Hematopoietic multipotent progenitor cell (in vitro differentiated cells): ENCODE measurements at places on chromosomes 5 and 9.

GRCh38 chr5:10594591-10595210 lies 30.8 kb downstream of the ANKRD33B start:
- no peak for DNase-seq

DNA sequence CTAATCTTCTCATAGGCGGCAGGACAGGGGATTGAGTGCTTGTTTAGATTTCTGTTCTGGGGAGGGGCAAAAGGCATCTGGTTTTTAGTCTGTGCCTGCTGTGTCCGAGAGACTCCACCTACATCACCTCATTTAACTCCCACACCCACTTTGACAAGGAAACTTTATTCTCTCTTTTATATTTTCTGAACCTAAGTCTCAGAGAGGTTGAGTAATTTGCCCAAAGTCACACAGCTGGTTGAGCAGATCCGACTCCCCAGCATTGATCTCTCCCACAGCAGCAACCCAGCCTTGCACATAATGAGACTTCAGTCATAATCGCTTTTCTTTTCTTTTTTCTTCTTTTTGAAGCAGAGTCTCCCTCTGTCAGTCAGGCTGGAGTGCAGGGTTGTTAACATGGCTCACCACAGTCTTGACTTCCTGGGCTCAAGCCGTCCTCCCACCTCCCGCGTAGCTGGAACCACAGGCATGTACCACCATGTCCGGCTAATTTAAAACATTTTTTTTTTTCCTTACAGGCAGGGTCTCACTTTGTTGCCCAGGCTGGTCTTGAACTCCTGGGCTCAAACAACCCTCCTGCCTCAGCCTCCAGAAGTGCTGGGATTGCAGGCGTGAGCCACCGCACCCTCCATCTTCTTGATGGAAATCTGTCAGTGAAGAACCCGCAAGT lies 36.5 kb upstream of the ANKRD33B start:
- no peak for DNase-seq

GRCh38 chr5:91126448-91126847 lies 256.7 kb downstream of the ARRDC3 start:
- no peak for DNase-seq

GRCh38 chr5:68189613-68190012 lies 25.9 kb upstream of the PIK3R1 start:
- DNase-seq, result no peak

GRCh38 chr9:133932181-133932580 lies 59.9 kb downstream of the VAV2 start:
- no peak for DNase-seq

- no peak for DNase-seq
These were observed 18.3 kb upstream of the ERAP1 start for GRCh38 chr5:96826071-96826470.

- no peak for DNase-seq
These were observed 4.5 kb upstream of the MSMP start for GRCh38 chr9:35758475-35759050.

DNA sequence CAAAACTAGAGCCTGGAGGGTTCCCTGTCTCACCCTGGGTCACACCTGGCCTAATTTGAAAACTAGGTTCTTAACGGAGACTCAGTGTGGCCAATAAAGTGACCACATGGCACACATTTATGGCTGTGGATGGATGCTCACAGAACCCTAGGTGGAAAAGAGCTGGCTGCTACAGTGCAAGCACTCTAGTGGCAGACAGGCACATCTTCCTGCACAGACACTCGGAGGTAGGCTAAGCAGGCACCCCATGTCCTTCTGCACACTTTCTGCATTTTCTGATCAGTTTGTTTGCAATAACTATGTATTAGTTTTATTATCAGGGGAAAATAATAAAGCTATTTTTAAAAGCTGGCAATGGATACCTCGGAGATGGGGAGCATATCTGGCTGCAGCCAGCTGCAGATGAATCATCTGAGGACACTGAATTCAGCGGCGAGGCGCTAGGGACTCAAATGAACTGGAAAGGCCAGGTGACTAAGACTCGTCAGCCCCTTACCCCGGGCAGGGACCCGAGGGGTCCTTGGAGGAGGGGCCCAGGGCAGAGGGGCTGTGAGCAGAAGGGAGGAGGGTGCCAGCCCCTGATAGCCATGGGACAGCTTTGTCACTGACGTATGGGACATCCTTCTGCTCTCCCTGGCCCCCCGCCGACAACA lies 96.2 kb downstream of the OLFM1 start:
- no peak for DNase-seq

DNA sequence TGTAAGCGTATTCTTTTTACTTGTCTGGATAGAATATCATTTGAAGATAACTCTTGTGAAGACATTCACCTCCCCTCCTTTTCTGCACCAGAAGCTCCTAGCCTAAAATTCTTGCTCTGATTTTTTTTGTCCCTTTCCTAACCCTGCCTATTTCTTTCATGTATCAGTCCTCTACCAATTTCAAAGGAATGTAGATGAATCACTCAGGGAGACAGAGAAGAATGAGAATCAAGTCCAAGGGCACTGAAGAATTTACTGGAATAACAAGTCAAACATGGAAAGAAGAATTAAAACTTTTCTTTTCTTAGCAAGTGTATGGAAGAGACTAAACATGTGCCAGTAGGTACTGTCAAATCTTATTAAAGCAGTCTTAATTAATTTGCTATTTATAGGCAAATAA lies 618.7 kb downstream of the DNAH5 start:
- DNase-seq, result no peak

DNA sequence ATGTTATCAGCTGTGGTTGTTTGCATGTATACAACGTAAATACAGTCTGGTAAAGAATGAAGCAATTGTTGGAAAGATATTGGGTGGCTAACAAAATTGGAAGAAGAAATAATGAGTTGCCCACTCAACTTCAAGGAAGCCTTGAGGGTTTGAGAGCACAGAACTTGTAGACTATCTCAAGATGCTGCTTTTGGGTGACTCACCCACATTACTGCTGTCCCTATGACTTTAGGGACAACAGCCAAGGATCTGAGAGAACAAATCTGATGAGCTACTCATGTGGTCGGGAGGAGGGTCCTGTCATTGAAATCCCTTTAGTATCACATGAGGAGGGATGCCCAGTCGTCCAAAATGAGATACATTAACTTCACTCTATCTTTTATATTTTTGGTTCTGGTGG lies 261.8 kb downstream of the GAS1 start:
- no peak for DNase-seq

- no peak for DNase-seq
These were observed 3.4 kb downstream of the MATR3 start for GRCh38 chr5:139296862-139297326.

- DNase-seq, result no peak
These were observed 1254.5 kb upstream of the NUDT12 start for GRCh38 chr5:104817127-104817526.

GRCh38 chr9:98085944-98086343 lies 29.4 kb downstream of the NANS start:
- DNase-seq, result no peak

DNA sequence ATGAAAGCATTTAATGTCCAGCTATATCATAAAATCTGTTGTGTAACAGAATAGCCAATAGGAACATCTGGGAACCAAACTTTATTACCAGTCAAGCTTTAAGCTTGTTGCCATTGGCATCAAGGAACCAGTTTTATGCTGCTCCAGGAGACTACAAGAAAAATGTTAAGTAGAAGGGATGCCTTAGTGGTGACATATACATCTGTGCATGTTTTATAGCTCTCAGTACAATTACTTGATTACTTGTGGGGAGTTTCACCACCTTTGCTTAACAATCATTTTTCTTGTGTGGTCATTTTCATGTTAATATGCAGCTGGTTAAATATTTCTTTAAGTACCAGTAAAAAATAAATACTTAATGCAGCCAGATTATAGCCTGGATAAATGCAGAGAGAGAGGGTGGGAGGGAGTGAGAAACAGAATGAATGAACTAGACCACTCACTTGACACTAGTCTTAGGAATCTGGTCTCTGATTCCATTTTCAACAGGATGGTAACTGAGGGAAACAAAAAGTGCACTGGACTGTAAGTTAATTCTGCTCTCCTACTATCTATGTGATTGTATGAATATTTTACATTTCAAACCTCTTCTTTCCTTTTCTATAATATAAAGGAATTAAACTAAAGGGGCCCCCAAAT lies 35.7 kb upstream of the LURAP1L start:
- DNase-seq, result no peak

DNA sequence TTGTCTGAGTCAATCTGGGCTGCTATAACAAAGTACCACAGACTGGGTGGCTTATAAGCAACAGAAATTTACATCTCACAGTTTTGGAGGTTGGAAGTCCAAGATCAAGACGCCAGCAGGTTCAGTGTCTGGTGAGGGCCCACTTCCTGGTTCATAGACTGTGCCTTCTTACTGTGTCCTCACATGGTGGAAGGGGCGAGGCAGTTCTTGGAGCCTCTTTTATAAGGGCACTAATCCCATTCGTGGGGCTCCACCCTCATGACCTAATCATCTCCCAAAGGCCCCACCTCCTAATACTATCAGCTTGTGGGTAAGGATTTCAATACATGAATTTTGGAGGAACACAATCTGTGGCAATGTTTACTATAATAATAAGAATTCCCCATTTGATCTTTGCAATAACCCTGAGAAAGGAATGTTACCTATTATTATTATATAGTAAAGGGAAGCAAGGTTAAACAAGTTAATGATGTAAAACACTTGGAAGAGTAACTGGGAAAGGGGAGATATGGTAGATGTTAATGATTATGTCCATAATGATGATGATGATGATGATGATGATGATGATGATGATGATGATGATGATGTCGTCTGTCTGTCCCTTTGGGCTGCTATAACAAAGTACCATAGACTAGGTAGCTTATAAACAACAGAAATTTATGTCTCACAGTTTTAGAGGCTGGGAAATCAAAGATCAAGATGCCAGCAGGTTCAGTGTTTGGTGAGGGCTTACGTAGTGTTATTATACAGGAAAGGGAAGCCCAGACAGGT lies 40.8 kb downstream of the WHRN start:
- no peak for DNase-seq

DNA sequence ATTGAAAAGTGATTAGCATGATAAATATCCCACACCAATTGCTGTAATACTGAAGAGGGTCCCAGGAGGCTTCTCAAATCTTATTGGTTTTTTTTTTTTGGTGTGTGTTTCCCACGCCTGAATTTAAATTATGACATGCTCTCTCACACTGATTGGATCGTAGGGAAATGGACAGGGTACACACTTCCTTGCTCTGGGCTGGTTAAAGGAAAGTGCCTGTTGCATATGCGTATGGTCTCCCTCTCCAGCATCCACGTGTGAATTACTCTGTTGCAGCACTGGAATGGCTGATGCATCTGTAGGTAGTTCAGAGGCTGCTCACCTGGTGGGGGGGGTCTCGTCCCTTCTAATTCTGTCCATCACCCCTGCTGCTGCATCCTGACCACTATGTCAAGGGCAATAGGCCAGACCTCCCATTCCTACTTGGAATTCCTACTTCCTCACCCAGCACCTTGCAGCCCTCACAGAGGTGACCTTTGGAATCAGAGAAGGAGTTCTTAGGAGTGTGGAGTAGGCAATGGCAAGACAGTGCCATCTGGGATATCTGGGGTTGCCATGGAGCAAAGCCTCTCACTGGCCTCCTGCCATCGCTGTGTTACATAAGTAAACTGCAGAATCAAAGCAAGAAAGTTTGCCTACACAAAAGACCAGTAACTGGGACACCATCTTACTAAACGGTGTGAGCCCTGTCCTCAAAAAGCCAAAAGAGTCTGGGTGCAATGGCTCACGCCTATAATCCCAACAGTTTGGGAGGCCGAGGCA lies 71.4 kb upstream of the FBXW11 start:
- DNase-seq, result no peak

DNA sequence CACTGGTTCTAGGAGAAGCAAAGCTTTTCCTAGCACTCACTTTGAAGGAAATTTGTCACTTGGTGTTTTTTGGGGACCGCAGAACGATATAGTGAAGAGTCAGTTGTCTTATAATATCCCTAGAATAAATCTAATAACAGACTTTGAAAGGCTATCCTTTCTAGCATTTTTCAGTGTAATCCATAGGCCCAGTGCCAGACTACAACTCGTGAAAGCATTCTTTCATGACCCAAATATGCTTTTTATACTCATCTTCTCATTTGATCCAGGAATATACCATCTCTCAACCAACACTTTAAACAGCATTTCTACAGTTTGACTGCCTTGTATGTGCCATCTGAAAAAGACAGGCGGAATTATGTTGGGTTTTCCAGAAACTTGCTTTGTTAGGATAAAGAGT lies 104.0 kb downstream of the ERCC6L2 start:
- no peak for DNase-seq

DNA sequence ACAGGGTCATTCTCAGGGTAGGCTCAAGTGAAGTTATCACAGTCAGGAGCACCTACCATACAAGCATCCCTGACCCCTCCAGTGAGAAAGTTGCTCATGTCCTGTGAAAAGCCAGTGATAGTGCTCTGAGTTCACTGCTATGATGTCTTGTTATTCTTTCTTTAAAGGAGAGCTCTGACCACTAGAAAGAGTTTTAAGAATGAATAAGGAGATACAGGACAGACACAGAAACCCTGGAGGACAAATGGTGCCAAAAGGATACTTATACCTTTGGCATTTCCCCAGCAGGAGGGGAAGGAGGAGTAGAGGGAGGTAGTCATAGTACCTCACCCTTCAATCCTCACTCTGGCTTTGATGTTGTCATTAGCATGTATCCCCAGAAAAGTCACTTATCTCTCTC lies 84.0 kb upstream of the AGXT2 start:
- no peak for DNase-seq

DNA sequence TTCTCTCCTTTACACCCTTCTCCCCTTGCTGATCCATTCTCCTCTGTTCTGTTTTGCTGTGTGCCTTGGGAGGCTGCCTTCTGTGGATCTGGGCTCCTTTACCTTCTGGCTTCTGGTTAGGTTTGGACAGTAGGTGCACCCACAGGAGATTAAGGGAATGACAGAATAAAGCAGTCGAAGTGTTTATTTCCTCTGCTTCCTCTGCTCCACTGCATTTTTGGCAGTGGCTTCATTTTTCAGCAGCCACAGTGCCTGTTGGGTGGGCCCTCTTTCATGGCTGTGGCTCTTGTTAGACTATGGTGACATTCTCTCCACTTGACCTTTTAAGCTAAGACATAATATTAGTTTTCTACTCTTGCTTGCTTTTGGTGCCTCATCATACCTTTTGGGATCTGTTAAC lies 144.1 kb downstream of the CCDC171 start:
- no peak for DNase-seq
